ENCODE measurements at places on chromosomes 7 and 10.

GRCh38 chr10:132407846-132408278, 10.9 kb downstream of the PWWP2B start:
- DNase-seq: peak; percentile 55

GRCh38 chr7:131131746-131132431, 195.8 kb upstream of the MKLN1 start:
- DNase-seq: no peak

- DNase-seq: no peak
Measured at GRCh38 chr7:133207687-133208086, 45.2 kb upstream of the EXOC4 start.

DNA sequence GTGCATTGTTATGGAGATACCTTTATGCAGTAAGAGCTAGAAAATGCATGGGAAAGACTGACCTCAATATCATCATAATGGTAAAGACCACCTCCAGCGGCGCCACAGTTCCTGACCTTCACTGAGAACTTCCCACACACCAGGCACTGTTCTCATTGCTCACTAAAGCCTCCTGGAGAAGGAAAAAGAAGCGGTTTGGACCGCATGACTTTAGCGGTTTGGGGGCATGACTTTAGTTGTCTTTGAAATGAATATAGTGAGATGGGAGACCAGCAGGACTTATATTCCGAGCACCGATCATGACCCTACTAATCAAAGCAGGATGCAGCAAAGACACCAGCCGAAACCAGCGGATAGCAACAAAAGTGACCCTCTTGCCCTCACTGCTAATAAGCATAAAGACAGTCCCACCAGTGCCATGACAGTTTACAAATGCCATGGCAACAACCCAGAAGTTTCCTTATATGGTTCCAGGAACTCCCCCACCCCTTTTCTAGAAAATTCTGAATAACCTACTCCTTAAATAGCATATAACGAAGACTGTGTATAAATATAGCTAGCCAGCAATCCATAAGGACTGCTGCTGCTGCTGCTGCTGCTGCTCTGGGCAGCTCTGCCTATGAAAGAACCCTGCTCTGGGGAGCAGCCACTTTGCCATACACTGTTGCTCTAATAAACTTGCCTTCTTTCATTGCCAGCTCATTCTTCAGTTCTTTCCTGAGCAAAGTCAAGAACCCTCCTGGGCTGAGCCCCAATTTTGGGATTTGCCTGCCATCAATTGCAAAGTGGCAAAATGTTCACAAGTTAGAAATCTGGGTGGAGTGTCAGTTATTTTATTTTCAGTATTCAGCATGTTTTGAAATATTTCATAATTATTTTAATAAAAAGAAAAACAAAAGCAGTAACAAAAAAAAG, 694.1 kb downstream of the SUGCT start:
- DNase-seq: no peak

DNA sequence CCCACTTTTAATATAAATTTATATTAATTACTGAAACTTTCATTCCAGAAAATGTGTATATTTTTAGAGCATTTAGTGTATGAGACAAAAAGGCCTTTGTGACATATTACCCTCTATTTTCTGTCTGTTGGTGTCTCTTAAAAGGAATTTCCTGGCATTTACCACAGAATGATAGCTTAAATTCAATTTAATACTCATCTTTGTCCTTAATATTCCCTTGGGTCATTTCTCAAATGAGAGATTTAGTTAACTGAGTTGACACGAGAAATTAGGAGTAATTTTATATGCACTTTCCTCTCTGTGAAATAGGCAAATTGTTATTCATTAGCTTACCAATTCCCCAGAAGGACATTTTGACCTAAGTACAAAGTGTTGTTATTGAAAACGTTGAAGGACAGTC, 101.7 kb upstream of the CTTNBP2 start:
- no peak for DNase-seq

- DNase-seq: no peak
Measured at GRCh38 chr10:60388116-60388625, 1.5 kb downstream of the ANK3 start.

GRCh38 chr7:141386881-141387280, 164.3 kb upstream of the AGK start:
- DNase-seq: no peak

GRCh38 chr7:25885057-25885576, 266.9 kb upstream of the NFE2L3 start:
- DNase-seq: no peak

All from inflammatory macrophage treated with lipopolysaccharide for 4 hours (primary cell).